GM10248 (cell line): ENCODE measurements at places on chromosomes 5 and 9.

GRCh38 chr5:163772241-163772640, 266.8 kb downstream of the MAT2B start:
- DNase-seq, result no peak

- DNase-seq, result no peak
These were observed 7.1 kb upstream of the PDCD6 start for GRCh38 chr5:264338-264737.

DNA sequence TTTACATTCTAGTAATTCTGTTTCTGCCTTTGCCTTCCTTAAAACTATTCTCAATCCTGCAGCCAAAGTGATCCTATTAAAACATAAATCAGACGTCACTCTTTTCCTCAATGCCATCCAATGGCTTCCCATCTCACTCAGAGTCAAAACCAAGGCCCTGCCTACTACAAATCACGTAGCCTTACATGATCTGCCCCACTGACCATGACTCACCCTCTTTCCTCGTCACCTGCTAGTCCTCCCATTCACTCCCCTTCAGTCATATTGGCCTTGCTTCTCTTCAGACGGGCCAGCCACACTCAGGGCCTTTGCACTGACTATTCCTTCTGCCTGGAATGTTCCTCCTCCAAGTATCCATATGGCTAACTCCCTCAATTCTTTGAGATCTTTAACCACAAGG, 39.0 kb upstream of the DMXL1 start:
- DNase-seq, result peak; percentile 46

DNA sequence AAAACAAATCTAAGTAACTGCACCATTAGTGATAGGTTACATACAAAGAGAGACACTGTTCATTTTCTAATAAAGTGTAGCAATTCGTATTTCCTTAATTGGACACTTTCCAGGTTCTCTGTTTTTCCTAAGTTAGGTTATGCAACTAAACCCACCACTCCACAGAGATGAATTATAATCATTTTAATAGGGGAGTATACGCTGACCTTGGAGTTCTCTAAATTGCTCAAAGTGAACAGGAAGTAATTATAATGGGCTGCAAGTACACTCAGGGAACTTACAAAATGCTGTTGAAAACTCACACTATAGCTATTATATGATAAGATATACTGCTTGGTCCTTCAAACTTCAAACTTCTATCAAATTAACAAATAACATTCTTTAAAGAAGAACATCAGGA, 18.2 kb upstream of the ADCY2 start:
- DNase-seq, result no peak

- DNase-seq, result no peak
These were observed 119.4 kb downstream of the TTC39B start for GRCh38 chr9:15187589-15187988.

DNA sequence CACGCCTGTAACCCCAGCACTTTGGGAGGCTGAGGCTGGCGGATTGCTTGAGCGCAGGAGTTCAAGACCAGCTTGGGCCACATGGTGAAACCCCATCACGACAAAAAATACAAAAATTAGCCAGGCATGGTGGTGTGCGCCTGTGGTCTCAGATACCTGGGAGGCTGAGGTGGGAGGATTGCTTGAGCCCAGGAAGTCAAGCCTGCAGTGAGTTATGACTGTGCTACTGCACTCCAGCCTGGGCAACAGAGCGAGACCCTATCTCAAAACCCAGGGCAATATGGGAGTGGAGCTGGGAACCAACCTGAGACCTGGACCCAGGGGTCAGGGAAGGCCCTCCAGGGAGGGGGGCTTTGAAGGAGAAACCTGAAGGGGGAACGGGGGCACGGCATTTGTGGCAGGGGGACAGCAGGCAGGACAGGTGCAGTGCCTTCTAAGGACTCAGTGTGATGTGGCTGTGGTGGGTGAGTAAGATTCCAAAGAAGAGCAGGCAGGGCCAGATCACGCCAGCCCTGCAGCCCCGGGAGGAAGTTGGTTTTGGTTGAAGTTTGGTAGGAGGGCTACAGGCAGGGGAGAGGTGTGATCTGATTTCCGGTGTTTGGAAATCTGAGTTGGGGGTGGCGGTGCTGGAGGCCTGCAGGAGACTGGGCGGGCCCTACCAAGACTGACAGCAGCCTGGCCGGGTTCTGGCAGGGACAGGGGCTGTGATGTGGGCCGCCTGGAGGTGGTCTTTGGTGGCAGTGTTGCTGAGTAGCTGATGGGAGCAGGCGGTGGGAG, 46.2 kb downstream of the NTNG2 start:
- no peak for DNase-seq

DNA sequence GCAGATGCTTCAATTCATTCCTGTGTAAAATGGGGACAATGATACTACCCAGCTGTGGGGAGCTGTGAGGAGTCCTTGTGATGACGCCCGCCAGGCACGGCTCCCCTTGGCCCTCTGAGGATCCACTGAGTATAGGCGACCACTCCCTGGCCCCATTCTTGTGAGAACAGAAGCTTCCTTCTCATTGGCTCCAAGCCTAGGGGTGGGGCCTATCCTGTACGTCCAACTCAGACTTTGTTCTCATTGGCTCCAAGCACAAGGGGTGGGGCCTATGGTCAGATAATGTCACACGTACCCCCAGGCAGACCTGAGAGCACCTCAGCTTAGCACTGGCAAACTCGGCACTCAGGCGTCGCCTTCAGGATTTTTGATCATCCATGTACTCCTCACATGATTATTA, 232.9 kb upstream of the MVB12B start:
- DNase-seq, result no peak

GRCh38 chr9:113922160-113922559, 46.1 kb downstream of the ZNF618 start:
- DNase-seq, result no peak

GRCh38 chr9:121194730-121195129, 6.9 kb downstream of the RAB14 start:
- DNase-seq, result no peak

DNA sequence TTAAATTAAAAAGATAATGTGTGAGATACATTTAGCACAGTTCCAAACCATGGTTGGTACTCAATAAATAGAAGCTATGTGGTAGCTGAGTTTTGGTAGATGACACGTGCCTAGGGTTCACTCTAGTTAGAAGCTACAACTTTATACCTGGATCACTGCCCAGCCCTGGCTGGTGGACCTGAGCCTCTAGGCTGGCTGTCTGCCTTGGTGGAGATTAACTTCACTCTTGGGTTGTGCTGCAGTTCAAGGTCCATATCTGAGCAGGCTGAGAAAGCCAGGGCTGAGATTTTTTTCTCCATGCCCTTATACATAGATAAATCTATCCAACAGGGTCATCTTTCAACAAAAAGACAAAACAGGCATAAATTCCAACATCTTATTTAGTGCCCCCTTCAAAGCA, 44.6 kb upstream of the SPDL1 start:
- DNase-seq, result no peak

DNA sequence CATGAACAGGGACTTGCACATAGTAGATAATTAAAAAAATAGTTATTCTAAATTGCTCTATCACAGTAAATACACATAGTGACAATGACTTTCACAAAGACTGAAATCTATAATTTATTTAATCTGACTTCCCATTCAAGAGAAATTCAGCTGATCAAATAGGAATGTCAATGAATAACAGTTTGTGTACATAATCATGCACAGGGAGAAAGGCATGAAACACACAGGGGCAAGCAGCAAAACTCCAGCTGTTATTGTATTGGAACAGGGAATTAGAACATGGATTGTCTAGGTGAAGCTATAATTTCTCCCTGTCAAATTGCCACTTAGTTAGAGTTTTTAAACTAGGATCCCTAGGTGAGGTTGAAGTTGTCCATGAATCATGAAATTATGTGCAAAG, 99.9 kb downstream of the HCN1 start:
- DNase-seq, result no peak

DNA sequence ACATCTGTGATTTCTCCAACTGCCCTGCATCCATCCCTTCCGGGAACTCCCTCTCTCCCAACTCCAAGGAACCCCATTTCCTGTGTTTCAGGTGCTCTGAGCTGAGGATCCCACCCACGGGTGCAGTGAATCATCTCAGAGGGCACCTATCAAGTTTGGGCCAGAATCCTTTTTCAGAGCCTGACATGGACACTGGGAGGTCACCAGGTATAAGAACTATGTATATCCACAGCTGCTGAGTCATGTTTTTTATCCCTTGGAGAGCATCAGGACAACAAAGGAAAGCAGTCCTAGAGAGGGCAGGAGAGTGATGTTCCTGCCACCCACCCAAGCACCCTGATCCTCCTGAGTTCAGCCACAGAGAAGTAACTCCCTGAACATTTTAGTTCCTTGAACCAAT, 3.8 kb downstream of the MED27 start:
- DNase-seq, result no peak

DNA sequence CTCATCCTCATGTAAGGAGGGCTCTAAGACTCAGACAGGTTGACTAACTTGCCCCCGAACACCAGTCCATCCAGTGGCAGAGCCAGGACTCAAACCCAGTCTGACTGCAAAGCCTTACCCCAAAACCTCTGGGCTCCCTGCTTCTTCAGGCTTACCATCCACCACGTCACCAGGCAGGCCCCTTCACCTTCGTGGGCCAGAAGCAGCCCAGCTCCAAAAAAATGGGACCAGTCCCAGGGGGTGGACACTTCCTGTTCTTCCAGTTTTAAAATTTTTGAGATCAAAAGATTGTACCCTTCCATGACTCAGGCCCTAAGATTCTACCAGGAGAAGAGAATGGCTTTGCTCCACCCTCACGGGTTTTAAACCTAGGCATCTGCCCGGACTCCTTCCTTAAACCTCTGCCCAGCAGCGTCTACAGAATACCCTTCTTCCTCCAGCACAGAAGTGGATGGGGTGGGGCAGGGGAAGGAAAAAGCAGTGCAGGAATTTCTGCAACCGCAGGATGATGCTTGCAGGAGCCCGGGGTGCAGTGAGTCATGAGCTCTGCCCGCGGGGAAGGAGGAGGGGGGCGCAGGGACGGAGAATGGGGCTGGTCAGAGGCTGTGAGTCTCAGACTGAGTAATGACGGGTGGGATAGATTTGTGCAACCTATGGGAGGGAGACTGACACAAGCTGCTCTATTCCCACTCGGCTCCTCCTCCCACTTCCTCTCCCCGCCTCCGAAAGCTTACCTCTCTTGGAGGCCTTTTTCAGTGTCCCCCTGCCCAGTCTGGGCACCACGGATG, 50.4 kb upstream of the STXBP1 start:
- no peak for DNase-seq

GRCh38 chr5:172315587-172316493, 32.3 kb upstream of the UBTD2 start:
- DNase-seq, result no peak

GRCh38 chr5:61626639-61627282, 294.7 kb downstream of the ZSWIM6 start:
- DNase-seq, result peak; percentile 23

DNA sequence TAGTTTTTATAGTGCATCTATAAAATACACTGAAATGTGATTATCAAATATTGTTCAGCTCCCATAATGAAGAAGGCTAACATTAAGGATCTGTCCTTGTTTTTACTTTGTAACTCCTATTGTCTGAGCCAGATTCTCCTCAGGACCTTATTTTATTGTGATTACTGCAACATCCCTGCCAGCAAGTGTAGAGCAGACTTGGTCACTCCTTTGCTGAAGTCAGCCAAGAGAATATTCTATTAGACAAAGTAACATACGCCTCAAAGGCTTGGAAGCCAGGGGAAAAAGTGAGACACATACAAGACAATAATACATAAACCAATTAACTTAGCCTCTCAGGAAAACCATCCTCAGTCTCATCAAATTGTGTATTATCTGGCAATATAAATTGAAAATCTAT, 269.6 kb downstream of the ARL15 start:
- DNase-seq, result no peak

- DNase-seq, result no peak
These were observed 180.3 kb upstream of the ADRA1B start for GRCh38 chr5:159735749-159736660.

DNA sequence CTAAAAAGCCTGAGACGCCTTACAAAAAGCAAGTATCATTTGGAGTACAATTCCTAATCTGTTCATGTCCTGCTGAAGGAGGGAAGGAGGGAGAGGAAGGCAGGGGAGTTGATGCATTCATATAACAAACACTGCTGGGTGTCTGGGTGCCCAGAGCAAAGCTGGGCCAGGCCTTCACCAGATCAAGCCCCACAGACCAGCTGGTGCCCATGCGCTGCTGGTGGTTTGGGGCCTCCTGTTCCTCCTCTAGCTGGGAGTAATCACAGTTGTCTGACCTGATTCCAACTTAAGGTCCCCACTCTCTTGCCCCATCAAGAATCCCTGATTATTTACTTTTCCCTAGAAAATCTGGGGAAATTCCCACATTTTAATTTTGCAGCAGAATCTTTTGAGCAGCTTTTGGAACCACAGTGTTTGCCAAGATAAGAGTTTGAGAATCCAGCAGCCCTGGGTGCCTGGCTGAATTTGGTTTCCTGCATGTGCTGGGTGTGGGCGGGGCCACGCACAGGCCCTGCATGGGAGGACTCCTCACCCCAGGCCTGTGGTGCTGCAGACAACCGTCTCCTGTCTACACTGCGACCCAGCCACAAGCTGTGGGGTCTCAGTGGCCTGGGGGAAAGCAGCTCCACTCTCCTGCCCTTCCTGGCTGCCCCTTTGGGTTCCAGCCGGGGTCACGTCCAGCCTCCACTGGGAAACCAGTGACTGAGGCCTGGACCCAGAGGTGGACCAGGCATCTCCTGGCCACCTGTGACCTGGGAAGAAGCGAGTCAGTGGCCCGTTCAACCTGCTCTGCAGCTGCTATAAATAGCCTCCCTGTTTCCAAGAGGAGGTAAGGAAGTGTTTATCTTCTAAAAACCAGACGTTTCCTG, 47.5 kb downstream of the NEURL1B start:
- DNase-seq, result peak; percentile 69

DNA sequence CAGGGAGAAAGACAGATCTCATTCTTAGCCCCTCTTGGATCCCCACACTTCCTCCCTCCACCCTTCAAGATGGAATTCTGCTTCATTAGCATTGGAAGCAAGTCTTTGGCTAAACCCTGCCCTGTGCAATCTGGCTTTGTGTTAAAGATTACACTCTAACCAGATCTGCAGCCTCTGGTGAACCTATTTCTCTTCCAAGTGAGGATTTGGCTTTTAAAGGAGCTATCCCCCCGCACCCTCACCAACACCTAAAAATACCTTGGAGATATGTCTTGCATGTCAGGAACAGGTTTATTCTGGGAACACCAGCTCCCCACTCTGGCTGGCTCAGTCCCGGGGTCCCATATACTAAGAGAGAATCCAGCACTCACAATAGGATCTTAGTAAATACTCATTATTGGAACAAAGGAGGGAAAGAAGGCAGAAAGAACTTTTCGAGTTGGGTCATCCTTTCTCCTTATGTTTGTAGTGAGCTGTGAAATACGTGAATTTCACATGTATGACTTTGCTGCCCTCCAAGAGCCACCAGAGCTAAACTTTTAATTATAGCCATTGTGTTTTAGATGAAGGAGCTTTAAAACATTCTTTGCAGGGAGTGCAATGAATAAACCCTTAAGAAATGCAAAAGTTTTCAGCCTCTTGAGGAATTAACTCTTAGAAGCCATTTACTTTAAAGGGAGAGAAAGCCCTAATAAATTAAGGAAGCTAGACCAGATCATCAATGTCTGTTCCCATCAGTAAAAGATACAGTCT, 53.7 kb upstream of the HRH2 start:
- DNase-seq, result no peak
